ENCODE measurements at places on chromosomes 13 and 19.

DNA sequence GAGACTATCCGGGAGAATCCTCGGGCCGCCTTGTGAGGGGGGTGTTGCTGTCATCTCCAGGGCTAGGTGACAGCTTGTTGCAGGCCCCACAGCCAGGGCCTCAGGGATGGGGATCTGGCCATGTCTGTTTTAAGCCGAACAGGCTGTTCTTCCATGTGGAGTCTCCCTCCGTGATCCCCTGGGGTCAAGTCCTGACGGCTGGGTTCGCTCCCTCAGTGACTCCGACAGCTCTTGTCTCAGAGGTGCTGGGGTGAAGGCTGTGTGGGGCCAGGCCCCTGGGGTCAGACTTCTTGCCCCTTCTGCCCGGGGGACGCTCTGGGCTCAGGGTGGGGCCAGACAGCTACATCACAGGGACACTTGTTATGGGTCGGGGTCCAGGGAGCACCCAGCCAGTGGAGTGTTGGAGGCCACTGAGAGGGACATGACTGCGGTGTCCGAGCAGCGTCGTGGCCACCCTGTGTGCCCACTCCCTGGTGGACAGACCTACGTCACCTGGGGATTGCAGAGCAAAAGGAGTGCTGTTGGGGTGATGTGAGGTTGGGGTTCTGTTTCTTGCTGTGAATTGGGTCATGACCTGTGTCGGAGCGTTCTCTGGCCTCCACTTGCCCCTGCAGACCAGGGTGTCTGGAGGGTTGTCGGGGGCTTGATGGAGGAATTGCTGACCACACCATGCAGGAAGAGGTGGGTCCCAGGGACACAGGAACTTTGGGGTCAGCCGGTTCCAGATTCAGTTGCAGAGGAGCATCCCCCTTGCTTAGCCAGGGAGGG lies 21.5 kb downstream of the EPN1 start:
- no peak for DNase-seq

- no peak for DNase-seq
Observed at GRCh38 chr13:101739382-101740178, 287.1 kb downstream of the ITGBL1 start.

DNA sequence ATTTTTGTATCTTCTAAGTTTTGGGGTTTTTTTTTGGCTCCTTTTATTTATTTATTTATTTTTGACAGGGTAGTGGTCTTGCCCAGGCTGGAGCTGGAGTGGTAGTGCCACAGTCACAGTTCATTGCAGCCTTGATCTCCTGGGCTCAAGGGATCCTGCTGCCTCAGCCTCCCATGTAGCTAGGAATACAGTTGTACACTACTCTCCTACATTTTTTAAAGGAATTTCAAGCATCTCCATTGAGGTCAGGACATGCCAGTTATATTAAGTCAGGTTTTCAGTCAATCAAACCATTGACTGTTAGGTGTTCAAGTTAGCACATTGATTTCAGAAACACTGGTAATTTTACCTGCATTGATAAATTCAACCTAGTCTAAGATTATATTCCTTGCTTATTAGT lies 480.5 kb upstream of the SPRY2 start:
- DNase-seq = no peak

DNA sequence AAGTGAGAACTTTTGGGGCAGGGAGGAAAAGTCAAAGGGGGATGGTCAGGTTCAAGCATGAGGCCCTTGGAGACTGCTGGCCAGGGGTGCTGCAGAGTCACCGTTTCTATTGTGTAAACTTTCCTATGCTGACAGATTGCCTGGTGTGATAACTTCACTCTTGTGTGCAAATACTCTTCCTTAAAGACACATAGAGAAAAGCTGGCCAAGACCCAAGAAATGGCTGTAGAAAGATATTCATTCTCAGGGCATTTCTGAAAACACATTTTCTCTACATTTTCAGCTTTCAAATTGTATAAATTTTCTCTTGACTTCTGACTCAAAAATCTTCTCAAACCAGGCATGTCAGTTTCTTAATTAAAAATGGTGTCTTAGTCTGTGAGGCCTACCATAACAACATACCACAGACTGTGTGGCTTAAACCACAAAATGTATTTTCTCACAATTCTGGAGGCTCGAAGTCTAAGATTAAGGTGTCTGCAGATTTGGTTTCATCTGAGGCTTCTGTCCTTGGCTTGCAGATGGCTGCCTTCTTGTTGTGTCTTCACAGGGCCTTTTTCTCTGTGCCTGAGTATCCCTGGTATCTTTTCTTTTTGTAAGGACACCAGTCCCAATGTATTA lies 304.5 kb downstream of the KCNRG start:
- DNase-seq = no peak

- no peak for DNase-seq
Observed at GRCh38 chr13:85590231-85590931, 208.8 kb downstream of the SLITRK6 start.

- no peak for DNase-seq
Observed at GRCh38 chr13:20424949-20425348, 100.7 kb downstream of the CRYL1 start.

DNA sequence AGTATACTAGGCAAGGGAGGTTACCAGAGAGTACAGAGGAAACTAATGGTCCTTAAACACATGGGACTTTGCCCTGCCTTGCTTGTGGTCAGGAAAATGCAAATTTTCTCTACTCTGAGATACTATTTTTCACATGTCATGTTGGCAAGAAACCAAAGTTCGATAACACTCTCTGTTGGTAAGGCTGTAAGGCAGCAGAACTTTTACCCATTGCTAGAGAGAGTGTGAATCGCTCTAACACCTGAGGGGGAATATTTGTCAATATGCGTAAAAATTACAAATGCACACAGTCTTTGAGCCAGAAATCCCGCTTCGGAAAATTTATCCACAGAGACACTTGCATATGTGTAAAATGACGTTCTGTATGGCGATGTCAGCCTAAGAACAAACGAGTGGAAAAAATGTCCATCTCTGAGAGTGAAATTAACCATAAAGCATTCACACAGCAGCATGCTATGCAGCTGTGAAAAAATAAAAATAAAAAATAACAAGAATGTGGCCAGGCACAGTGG lies 9.5 kb upstream of the RFX1 start:
- no peak for DNase-seq

GRCh38 chr19:55546822-55547614 lies 1.7 kb upstream of the SBK3 start:
- no peak for DNase-seq

DNA sequence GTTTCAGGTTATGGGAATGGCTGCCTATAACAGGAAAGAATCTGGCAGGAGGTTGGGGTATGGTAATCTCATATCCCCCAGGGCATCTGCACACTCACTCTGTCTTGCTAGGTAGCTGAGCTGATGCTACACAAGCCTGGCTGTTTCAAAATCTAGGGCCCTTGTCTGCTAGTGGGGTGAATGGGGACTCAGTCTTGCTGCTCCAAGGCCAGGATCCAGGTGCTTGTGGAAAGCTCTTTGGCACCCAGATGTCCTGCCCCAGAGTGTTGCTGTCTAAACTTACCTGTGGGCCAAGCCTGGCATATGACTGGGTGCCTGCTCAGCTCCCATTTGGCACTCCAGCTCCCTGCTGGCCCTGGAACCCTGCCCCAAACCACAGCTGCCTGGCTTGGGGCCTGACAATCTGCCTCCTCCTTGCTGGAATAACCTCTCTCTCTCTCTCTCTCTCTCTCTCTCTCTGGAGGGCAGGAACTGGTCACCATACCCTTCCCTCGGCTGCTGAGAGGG lies 158.1 kb upstream of the TSC22D1 start:
- DNase-seq = no peak

GRCh38 chr19:43743059-43743458 lies 11.7 kb downstream of the SMG9 start:
- no peak for DNase-seq

GRCh38 chr19:18607226-18608101 lies 865 bp upstream of the CRLF1 start:
- peak; percentile 45 for DNase-seq

- DNase-seq = no peak
Observed at GRCh38 chr19:46452186-46452585, 19.2 kb downstream of the PNMA8A start.

DNA sequence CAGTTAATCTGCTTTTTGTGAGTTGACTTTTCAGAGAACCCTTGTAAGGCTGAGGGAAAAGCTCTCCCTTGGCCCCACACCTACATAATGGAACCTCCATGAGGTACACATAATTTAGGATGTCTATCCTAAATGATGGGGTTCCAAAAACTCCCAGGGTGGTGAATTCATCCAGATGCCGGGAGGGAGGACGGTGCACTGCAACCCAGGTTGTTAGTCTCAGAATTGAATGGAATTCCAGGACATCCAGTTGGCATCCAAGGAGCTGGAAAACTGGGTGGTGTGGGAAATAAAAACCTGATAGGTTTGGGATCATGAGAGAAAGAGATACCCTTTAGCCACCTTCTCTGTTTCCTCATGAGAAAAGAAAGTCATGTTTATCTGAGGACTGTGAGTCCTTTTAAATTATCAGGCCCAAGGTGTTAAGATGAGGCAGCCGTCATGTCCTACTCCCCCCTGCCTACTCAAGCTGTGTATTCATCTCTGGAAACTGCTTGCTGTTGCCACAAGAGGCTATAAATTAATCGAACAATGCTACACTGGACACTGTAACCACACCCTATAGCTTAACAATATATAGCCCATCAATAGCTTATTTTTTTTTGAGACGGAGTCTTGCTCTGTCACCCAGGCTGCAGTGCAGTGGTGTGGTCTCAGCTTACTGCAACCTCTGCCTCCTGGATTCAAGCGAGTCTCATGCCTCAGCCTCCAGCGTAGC lies 49.5 kb downstream of the C13orf46 start:
- DNase-seq = no peak

DNA sequence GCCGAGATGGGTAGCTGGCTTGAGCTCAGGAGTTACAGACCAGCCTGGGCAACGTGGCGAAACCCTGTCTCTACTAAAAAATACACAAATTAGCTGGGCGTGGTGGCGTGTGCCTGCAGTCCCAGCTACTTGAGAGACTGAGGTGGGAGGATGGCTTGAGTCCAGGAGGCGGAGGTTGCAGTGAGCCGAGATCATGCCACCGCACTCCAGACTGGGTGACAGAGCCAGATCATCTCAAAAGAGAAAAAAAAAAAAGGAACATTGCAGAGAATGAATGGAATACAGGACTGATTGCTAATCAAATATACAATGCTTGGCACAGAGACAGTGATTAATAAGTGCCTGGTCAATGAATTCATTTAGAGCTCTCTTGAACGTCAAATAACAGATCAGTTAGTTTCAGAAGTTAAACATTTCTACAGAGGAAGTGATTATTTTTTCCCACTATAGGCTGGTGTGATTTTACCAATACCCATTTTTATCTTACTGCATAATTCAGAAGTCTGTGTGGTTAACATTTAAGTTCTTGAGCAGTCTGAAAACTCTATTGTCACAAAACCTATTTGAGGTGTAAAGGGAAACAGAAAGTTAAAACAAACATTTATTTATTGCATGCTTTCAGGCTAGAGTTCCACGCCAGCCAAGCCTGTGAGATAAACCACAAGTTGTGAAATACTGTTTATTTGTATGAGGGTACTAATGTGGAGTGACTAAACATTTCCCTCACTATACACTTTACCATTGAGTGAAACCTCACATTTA lies 7.7 kb upstream of the TBC1D4 start:
- DNase-seq = no peak

GRCh38 chr13:37427843-37428494 lies 170.6 kb downstream of the POSTN start:
- DNase-seq = no peak

- DNase-seq = no peak
Observed at GRCh38 chr13:30880151-30880855, 25.8 kb upstream of the MEDAG start.

- DNase-seq = peak; percentile 16
Observed at GRCh38 chr13:44576351-44577235, 463 bp upstream of the TSC22D1 start.

DNA sequence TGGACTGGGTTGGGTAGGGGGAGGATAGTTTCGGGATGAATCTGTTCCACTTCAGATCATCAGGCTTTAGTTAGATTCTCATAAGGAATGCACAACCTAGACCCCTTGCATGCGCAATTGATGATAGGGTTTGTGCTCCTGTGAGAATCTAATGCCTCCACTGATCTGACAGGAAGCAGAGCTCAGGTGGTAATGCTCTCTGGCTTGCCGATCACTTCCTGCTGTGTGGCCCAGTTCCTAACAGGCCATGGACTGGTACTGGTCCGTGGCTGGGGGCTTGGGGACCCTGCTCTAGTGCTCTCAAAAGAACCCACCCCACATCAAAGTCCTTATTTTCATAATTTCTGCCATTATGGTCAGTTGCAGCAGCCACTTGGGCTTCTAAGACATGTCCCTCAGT lies 30.1 kb downstream of the DNAJC3 start:
- DNase-seq = no peak

- no peak for DNase-seq
Observed at GRCh38 chr13:110347535-110348308, 40.6 kb downstream of the COL4A2 start.

DNA sequence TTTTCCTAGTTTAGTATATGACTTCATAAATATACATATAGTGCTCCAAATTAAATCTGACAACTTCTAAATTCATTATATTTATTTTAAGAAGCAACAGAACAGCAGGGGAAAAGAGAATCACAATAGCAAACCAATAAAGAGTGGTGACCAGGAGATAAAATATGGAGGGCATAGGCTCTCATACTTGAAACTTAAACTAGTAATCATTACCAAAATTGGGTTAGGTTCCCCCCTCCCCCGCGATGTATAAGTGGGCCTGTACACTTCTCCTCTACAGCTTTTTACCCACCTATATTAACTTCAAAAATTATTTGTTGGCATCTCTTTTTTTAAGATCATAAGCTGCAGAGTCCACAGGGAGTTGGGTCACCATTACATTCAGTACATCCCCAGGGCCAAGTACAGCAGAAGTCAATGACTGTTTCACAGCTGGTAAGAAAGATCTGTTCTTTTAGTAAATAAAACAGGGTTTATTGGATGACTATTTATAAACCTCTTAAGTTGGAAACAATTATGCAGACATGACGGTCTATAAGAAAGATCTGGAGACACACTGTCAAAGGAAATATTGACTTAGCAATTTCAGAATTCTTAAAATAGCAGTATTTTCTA lies 29.4 kb downstream of the KLF12 start:
- no peak for DNase-seq

DNA sequence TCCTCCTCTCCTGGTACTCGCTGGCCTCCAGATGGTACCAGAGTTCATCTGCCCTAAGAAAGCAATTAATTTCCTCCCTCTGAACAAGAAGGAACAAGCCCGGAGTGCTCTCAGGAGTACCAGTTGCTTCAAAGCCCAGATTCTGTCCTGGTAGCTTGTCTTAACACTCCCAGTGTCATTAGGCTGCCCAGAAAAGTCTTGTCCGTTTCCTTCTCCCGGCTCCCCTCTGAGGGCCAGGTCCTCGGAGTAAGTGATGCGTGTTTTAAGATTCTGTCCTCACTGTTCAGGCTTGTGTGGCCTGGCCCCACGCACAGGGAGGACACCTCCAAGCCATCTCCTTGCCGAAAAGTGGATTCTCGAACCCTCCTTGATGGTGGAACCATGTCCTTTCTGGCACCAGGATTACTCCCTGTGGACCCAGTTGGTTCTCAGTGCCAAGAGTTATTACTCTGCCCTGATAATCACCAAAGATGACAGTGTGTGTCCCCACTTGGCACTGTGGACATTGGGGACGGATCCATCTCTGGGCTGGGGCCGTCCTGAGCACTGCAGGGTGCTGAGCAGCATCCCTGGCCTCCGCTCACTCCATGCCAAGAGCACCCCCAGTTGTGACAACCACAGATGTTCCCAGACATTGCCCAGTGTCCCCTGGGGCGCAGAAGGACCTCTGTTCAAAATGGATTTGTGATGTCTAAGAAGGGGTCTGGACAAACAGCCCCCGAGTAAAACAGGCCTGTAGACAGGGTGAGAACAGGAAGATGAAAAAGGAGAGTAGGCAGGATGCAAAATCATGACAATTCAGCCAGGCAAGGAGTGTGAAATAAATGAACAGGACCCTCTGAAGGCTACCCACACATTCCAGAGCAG lies 52.4 kb downstream of the RFX2 start:
- DNase-seq = no peak

GRCh38 chr13:57352114-57352513 lies 185.1 kb downstream of the PRR20E start:
- no peak for DNase-seq
